ENCODE measurements at places on chromosomes 2 and 18. TPM values are rescaled to one million over a fixed set of nuclear protein-coding genes. Genes with fewer than 3 reads are reported as not detected.

Gene SLC35G4
- polyA plus RNA-seq, result not detected

Gene UGT1A8
- not detected for polyA plus RNA-seq

Gene HOXD13
- polyA plus RNA-seq, result not detected

Gene DAW1
- not detected for polyA plus RNA-seq

Gene STARD6
- polyA plus RNA-seq, result not detected

Gene MAB21L4
- not detected for polyA plus RNA-seq

Gene TACR1
- not detected for polyA plus RNA-seq

Gene NEU2
- not detected for polyA plus RNA-seq

Gene STAT4
- 88.2 TPM for polyA plus RNA-seq

Gene MATN3
- polyA plus RNA-seq, result not detected

Gene CERKL
- 31.9 TPM for polyA plus RNA-seq

Gene LIMS3
- polyA plus RNA-seq, result 1.5 TPM

Gene CCDC141
- 3.9 TPM for polyA plus RNA-seq

Gene COPS9
- 331 TPM for polyA plus RNA-seq

Gene B4GALT6
- polyA plus RNA-seq, result 0.18 TPM

Gene LIMS4
- 2.1 TPM for polyA plus RNA-seq

Gene SERPINB12
- not detected for polyA plus RNA-seq

Gene GALR1
- not detected for polyA plus RNA-seq

Gene GPR35
- 1.9 TPM for polyA plus RNA-seq

Gene ELP2
- polyA plus RNA-seq, result 64.1 TPM

Gene CNDP1
- not detected for polyA plus RNA-seq

Gene LINC00305
- polyA plus RNA-seq, result not detected

Gene FOXD4L1
- not detected for polyA plus RNA-seq

Gene OSGEPL1
- polyA plus RNA-seq, result 10.3 TPM

Gene RIT2
- not detected for polyA plus RNA-seq

Gene APCDD1
- polyA plus RNA-seq, result not detected

Gene ACMSD
- not detected for polyA plus RNA-seq

Gene UPP2
- not detected for polyA plus RNA-seq

Gene SMC6
- 15.8 TPM for polyA plus RNA-seq

Gene CD8B2
- polyA plus RNA-seq, result 10.2 TPM

Gene TGFBRAP1
- polyA plus RNA-seq, result 30.8 TPM

Gene MTCL1
- polyA plus RNA-seq, result not detected

Gene CNDP2
- polyA plus RNA-seq, result 121 TPM

Gene GATA6
- polyA plus RNA-seq, result 0.32 TPM

Gene CFAP65
- not detected for polyA plus RNA-seq

Gene ALPI
- polyA plus RNA-seq, result not detected

Gene CDKL4
- not detected for polyA plus RNA-seq

Gene ELOA2
- polyA plus RNA-seq, result not detected

Gene ALK
- not detected for polyA plus RNA-seq

Gene TOGARAM2
- polyA plus RNA-seq, result 2.5 TPM

Gene FIGN
- polyA plus RNA-seq, result not detected

Gene RAD51AP2
- polyA plus RNA-seq, result not detected

Gene AKAIN1
- not detected for polyA plus RNA-seq

Gene CCDC85A
- not detected for polyA plus RNA-seq

Gene TMEM37
- polyA plus RNA-seq, result not detected

Gene MARCO
- not detected for polyA plus RNA-seq

Gene LYPD6
- polyA plus RNA-seq, result not detected

Gene SP5
- not detected for polyA plus RNA-seq

Gene METTL4
- 14.4 TPM for polyA plus RNA-seq

Gene NTSR2
- not detected for polyA plus RNA-seq

Gene CRYGD
- polyA plus RNA-seq, result not detected

Gene KLHL41
- not detected for polyA plus RNA-seq
